ENCODE measurements at places on chromosomes 7 and 10. TPM values are rescaled to one million over a fixed set of nuclear protein-coding genes. Genes with fewer than 3 reads are reported as not detected.

LRRC4 gene
- 1.4 TPM for total RNA-seq

GRCh38 chr10:99143011-99143410, 92.6 kb downstream of the HPSE2 start:
- no peak for DNase-seq

SLC16A12 gene
- total RNA-seq = not detected

- DNase-seq = no peak
Measured at GRCh38 chr10:132806561-132807003, 20.6 kb upstream of the NKX6-2 start.

All from HFFc6 (cell line).